ENCODE measurements at places on chromosomes 11 and 22.

DNA sequence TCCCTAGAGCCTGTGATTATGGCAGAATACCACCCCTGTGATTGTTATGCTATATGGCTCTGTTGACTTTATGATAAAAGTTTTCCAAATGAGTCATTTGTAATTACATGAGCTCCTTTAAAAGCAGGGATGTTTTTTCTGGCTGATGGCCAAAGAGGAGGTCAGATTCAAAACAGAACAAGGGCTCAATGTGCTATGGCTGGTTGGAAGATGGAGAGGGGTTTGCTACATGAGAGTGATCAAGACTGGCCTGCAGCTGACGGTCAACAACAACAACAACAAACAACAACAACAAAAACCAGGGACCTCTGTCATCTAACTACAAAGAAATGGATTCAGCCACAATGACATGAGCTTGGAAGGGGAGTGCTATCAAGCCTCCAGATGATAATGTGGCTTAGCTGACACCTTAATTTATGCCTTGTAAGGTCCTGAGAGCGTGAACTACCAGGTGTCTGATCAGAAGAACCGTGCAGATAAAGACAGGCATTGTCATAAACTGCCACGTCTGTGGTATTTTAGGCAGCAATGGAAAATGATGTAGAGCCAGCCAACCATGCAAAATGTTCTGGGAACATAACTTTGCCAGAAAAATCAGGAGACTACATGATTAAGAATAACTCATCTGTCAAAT lies 47.2 kb downstream of the PIWIL3 start:
- no peak for DNase-seq

- no peak for DNase-seq
Measured at GRCh38 chr11:119723243-119723951, 5.6 kb downstream of the NECTIN1 start.

DNA sequence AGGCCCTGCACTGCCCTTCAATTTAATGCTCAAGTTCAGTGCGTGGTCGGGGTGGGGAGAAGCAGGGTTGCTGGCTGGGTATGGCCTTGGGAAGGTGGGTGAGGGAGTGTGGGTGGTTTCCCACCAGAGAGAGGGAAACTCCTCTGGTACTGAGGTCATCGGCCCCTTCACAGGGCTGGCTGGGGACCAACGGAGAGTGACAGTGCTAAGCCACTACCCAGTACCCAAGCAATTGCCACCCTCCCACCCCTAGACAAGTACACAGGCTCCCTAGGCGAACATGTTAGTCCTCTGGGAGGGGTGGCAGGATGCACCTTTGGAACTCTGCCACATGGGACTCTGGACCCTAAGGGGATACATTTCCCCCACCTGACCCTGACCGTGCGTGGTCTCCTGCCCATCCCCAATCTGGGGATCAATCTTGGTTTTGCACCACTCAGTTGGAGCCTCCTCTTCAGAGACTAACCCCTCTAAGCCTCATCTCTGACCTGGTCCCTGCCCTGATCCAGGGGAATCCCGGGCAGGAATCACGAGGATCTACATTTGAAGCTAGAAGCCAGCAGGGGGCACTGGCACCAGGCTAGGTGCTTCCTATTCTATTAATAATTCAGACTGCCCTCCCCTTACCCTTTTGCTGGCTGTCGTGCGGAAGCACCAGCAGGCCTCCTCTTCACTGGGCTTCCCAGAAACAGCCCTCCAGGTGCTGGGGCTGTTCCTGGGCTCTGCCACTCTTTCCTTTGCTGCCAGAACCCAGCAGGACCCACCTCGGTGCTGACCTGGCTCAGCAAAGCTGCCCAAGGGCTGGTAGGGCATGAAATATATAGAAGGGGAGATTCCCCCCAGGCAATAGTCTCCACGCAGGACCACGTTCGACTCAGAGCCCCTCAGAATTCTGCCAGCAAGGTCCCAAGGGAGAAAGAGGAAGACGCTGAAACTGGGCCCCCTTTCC lies 377.7 kb downstream of the TENM4 start:
- DNase-seq: peak; percentile 12

DNA sequence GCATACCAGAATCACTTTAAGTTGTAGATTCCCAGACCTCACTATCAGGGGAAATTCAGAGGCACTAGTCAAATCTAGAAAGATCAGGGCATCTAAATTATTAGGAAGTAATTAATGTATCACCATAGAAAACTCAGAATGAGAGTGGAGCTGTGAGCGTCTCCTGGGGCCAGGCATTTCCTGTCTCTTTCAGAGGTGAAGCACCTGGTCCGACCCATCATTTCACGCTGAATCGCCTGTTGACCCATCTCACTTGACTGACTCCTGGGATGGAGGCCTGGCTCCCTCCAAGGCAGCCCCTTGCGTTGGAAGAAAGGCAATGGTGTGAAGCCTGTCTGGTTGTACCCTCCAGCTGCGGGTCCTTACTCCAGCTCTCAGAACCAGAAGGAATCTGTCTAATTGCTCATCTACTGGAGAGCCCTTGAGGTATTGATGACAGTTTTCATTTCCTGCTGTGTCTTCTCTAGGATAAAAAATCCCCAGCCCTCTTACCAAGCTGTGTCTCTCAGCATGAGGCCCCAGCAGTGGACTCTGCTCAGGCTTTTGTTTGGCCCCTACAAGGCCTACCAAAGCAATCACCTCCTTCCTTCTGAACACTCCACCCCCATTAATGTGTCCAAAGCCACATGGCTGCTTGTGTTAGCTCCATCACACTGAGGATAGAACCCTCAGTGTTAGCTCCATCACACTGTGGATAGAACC lies 93.2 kb upstream of the SYT13 start:
- no peak for DNase-seq

- no peak for DNase-seq
Measured at GRCh38 chr11:81989093-81989492, 744.6 kb downstream of the FAM181B start.

- DNase-seq: no peak
Measured at GRCh38 chr11:57403802-57404147, 13.3 kb upstream of the PRG2 start.

- no peak for DNase-seq
Measured at GRCh38 chr11:75380716-75381420, 18.4 kb upstream of the RPS3 start.

- DNase-seq: no peak
Measured at GRCh38 chr11:62151737-62152102, 27.9 kb downstream of the INCENP start.

GRCh38 chr11:46300270-46300669 lies 22.8 kb downstream of the CREB3L1 start:
- no peak for DNase-seq

- no peak for DNase-seq
Measured at GRCh38 chr11:114604179-114604813, 8.7 kb upstream of the NXPE4 start.

Data from DMS 273 treated with DMSO at 0.1 percent for 48 hours (cell line).